Right lobe of liver (tissue), 6 donors: ENCODE measurements at places on chromosomes 12 and 14. TPM values are rescaled to one million over a fixed set of nuclear protein-coding genes. Genes with fewer than 3 reads are reported as not detected.

The TRHDE gene
- 0.62 TPM for total RNA-seq

The POTEM gene
- not detected for total RNA-seq

The KRT73 gene
- total RNA-seq = not detected

The SLC35E3 gene
- total RNA-seq = 7.1 TPM

DNA sequence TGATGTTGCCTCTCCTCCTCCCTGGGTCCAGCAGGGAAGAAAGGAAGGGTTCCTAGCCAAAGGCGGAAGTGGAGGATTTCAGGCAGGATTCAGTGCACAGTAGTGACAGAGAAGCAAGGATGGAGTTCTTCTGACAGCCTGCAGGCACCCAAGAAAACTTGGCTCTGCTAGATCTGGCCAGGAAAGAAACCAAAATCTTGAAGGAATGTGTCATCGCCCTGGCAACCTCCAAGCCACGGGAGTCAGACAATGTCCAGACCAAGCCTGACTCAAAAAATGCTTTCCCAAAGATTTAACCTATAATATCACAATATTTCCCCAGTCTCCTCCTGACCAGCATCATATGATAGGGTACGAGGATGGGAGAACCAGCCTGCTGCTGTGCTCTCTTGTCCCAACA lies 22.8 kb upstream of the DHRS4 start:
- DNase-seq = no peak

DNA sequence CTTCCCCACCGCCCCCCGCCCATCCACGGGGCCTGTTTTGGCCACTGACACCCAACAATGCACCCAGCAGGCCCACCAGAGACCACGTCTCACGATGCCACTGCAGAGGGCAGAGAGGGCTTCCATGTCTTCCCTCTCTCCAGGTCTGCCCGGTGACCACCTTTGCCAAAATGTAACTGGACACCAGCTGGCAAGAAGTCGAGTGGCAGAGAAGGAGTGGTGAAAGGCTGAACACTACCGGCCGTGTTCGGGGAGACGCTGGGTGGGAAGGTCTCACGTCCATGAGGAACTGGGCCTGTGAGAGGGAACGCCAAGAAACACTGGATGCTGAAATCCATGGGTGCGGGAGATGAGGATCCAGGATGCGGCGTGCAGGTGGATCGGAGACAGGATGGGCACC lies 308.2 kb downstream of the ADGRD1 start:
- no peak for DNase-seq

DNA sequence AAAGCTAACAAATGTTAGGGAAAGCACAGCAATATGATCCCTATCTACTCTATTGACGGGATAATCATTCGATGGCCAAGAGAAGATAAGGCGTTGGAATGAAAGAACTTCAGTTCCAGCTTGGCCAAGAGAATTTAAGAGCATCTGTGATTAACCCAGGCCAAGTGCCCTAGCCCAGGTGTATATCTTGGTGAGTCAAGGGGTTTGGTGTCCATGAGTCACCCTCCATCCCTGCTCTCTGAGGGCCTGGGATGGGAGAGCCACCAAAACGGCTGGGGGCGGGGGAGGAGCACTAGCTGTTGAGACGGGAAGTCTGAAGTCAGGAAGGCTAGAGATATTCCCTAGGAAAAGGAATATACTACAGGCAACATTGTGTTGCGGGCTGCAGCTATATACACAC lies 13.0 kb downstream of the TBPL2 start:
- no peak for DNase-seq

GRCh38 chr14:99338313-99338712 lies 66.3 kb upstream of the BCL11B start:
- no peak for DNase-seq

DNA sequence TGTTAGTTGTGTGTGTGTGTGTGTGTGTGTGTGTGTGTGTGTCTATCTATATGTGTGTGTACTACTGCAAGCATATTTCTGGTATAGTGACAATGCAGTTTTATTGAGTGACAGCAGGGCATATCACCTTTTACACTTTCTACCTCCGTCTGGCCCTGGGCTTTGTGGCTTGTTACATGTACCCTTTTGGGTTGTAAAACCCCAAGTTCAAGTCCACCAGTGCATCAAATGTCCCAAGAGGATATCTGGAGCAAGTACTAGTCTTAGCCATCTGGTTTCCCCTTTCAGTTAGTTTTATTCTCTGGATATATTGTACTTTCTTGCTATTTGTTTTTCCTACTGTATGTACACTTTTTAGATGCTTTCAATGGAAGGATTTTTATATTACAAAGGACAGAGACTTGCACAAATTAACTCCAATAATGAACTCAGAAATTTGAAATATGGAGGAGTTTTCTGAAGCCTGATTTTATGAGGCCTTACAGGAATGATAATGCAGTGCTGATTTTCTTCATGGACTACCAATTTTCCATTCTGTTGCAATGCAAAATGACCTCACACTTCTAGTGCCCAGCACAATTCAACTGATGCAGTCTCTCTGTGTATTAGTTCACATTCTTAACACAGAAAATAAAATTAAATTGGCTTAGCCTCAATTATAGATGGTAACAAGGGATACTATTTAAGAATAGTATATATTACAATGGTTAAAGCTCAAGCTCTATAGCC lies 29.1 kb downstream of the SLC16A7 start:
- DNase-seq = no peak

- no peak for DNase-seq
Observed at GRCh38 chr12:77681726-77682125, 149.0 kb upstream of the NAV3 start.

DNA sequence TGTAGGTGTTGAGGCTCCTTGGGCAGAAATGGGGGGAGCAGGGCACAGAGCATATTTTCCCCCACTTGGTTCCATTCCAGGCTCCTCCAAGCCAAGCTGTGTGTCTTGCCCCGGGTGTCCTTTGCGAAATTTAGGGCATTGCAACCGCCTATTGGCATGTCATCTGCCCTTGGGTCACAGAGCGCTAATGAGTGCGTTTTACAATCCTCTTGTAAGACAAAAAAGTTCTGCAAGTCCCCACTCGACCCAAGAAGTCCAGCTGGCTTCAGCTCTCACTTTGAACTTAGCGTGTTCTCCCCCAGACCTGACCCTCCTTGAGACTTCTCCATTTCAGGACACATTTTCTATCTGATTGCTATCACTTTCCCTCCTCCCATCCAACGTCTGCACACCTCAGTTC lies 6.1 kb upstream of the LRTM2 start:
- DNase-seq = no peak

DNA sequence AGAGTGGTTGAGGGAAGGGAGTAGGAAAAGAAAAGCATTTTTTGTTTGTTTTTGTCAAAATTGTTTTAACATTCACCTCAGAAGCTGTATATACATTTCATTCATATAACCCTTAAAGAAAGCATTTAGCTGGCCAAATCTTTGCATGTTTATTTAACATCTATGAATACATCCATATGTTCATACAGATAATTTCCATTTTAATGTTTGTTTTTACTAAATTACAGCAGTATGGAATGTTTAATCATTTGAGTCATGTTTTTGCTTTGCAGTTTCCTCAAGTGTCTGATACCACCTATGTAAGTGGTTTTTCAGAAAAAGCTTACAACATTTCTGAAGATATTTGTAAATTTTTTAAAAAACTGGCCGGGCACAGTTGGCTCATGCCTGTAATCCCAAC lies 84.3 kb upstream of the ATF1 start:
- DNase-seq = no peak

DNA sequence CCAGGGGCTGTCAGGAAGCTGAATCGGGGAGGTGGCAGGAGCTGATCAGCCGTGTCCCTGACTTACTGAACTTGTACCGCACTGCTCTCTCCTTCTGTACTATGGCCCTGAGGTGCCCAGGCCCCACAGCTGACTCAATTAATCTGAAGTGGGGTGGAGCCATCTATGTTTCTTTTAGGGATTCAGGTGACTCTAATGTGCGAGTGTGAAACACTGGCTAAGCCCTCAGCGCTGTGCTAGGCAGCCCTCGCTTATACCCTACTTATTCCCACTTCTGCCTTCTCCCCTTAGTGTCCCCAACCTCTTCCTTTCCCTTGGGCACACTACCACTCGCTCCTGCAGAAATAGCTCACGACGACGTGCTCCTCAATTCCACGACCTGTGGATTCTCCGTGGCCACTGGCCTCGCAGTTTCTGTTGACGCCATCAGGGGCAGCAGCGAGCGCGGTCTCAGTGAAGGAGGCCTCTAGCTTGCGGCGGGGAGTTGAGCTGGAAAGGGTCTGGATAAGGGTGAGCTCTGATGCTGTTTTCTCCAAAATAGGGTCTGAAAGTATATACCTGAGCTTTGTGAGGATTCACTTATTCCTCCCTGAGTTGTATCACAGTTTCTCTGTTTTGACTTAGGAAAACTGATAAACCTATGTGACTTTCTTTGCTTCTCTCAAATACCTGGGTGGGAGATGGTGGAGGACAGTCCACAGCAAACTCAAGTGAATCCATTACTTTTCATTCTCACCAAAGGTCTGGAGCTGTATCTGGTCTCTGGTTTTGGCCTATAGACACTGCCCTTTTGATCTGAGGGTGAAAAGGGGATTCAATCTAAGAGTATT lies 167.6 kb downstream of the SLC41A2 start:
- DNase-seq = peak; percentile 56
